ENCODE measurements at places on chromosomes 2 and 18.

GRCh38 chr2:161571051-161571429, 53.2 kb upstream of the SLC4A10 start:
- no peak for DNase-seq

DNA sequence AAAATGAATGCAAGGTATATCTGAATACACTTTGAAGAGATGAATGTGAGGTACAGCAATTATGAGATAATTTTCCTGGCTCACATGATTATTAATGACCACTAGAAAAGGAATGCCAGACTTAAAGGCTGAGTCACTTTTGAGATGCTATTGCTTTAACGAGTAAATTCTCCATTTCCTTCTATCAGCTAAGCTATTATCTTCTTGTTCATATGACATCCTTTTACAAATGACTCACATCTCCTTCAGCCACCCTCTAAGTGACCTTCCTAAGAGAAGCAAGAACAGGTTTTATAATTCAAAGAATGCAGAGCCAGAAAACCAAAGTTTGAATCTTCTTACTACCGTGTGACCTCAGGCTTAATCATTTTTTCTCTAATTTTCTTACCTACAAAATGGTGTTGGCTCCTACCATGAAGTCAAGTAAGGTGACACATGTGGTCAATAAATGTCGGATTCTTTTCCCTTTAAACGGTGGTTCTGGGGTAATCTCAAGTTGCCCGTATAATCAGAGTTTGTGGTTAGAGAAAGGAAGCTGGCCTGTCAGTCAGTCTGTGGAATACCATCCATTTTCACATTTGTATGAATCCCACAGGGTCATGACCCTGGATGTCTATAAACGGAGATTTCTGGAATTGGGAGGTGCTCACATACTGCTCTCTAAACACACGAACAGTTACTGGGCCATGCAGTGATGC, 184.0 kb upstream of the PID1 start:
- DNase-seq, result peak; percentile 81

- DNase-seq, result peak; percentile 48
These were observed 193.4 kb downstream of the CCDC102B start for GRCh38 chr18:68991286-68991685.

GRCh38 chr2:8622199-8622911, 59.5 kb upstream of the ID2 start:
- no peak for DNase-seq

DNA sequence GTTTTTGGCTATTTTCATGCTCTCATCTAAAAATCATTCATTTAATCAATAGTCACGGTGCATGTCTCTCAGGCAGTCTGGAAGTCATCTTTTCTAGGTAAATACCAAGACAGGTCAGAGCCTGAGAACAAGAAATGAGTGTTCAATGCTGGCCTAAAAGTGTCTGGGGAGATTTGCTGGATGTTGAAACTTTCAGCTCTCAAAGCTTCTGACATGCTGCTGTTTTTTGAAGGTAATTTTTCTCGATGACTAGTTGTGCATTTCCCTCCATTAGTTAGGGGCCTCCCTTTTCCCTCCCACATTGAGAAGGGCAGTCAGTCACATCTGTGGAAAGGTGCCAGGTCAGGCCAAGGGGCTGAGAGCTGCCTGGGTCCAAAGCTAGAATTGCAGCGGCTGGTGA, 115.6 kb downstream of the LPIN1 start:
- no peak for DNase-seq

DNA sequence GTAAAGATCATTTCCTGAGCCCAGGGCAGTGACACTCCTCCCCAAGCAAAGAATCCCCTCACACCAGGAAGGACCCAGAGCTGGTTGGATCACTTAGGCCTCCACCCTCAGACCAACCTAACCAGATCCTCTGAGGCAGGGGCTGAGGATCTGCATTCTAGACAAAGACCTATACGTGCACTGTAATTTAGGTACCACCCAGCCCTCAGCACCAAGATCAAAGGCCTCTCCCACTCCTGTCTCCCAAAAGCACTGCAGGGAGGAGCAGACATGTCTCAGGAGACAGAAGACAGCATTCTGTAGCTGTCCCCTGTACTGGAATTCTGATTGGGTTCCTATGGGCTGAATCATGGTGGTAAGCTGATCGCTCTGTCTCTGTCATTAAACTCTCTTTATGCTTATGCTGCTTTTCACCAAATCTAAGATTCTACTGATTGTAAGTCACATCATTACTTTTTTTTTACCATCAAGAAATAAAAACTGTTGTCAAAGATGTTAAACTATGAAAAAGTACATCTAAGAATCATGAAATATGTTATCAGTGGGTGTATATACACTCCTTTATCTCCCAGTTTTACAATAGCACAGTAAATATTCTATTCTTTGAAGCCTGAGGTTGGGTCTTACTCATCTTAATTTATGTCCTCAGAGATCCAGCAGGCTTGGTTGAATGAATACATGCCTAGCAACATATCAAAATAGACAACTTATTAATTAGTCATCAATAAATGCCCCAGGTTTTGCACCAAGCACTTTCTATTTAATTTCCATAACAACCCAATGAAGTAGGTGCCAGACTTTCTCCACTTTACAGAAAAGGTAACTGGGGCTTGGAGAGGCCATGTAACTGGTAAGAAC, 28.3 kb downstream of the MCFD2 start:
- peak; percentile 72 for DNase-seq

- DNase-seq, result no peak
These were observed 73.8 kb downstream of the MAP3K20 start for GRCh38 chr2:173149491-173149890.

DNA sequence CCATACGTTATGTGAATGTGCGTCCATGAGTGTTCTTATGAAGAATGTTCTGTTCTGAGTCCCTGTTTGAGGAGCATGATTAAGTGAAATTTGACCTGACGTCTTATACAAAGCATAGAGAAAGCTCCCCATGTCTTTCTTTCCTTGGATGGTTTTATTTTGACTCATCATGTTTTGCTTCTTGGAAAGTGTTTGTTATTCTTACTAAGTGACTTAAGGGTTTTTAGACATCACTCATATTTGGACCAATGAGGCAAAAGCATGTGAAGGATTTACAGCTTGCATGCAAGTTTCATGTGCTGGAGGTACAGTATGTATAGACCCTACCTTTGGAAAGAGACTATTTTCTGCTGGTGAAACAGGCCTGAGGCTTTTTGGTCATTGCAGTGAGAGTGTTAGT, 33.5 kb upstream of the ZEB2 start:
- peak; percentile 94 for DNase-seq

GRCh38 chr2:190765386-190766173, 115.0 kb upstream of the GLS start:
- peak; percentile 89 for DNase-seq

DNA sequence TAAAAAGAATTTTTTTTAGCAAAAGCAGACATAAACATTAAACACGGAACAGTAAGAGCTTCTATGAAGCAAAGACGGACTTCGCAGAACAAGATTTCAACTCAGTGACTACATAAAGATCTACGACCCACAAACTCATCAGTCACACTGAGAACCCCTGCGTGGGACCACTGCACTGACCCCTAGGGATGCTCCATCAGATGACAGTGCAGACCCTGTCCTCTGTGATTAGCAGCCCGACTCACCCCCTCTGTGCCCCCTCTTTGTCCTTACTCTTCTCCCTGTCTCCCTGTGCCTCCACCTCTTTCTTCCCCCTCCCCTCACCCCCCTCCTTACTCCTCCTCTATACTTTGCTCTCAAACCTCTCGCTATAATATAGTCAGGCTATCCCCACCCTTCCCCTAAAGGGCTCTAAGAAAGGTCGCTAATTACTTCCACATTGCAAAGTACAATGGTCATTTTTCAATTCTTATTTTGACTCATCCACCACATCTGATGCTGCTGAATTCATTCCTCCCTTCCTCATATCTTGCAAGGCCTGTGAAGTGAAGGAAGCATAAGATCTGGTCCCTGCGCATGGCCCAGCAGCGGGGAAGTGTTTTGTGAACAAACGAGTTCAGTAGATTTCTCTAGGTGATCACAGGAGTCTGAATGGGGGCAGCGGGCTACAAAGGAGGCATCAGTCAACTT, 89.3 kb downstream of the CABYR start:
- peak; percentile 15 for DNase-seq

GRCh38 chr2:86336675-86337243, 667 bp downstream of the REEP1 start:
- no peak for DNase-seq

Data from fibroblast of skin of right quadriceps (primary cell).